Stimulated activated CD4-positive, alpha-beta T cell treated with anti-CD3 and anti-CD28 coated beads, Interleukin-2, amount 100 ng/mL, for 4 hours (primary cell): ENCODE measurements at places on chromosomes 6 and 20.

DNA sequence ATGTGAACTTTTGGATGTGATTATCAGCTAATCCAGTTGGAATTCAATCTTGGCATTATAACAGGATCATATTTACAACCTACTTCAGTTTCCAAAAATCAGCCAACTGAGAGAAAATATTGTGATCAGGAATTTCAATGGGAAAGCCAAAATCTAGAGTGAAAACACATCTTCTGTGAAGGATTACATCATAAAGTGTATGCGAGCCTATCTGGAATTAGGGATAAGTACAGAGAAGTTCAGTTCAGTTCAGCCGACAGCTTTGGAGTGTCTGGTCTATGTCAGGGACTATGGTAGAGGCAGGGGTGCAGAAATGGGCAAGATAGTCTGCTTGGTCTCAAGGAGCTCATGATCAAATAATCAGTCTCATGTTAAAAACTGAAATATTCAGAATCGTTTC is 12.3 kb upstream of the PRIM2 start:
- no peak for DNase-seq

DNA sequence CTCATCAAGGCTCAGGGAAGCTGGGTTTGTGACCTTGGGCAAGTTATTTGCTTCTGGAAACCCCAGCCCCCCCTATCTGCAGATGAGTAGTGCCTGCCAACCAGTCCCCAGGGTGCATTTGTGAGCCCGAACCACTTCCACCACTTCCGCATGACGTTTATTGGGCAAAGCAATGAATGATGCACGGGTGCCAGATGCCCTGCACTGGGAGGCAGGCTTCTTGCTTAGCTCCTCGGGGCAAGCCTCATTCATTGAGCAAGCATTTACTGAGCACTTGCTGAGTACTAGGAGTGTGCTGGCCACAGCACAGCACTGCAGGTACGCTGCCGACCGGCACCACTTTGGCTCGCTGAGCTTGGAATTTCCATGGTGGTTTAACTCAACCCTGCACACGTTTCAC is 60.2 kb downstream of the GNAS-AS1 start:
- DNase-seq = no peak

DNA sequence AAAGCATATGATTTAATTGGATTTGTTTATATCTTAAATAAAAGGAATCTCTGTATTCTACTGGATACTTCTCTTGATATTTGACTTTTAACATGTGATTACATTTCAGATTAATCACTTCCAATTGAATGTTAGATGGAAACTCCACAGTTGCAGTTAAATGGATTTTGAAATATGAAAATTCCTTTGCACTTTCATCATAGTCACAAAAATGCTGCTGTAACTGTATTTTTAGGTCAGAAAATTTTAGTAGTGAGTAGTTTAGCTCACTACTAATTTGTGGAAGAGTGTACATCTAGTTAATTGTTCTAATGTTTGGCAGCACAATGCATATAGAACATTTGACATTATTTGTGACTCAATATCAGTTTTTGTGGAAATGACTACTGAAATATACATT is 26.8 kb downstream of the PTCHD4 start:
- DNase-seq = no peak

GRCh38 chr6:15037253-15037652 is 208.6 kb upstream of the JARID2 start:
- no peak for DNase-seq

GRCh38 chr6:15620611-15621010 is 42.2 kb downstream of the DTNBP1 start:
- no peak for DNase-seq

GRCh38 chr6:147067184-147067583 is 137.0 kb upstream of the STXBP5 start:
- no peak for DNase-seq

GRCh38 chr20:10584371-10584770 is 89.4 kb downstream of the JAG1 start:
- DNase-seq = no peak

- no peak for DNase-seq
Observed at GRCh38 chr6:112936504-112936903, 589.4 kb downstream of the RFPL4B start.

- no peak for DNase-seq
Observed at GRCh38 chr6:11525468-11526155, 11.9 kb upstream of the TMEM170B start.

GRCh38 chr6:20744911-20745557 is 210.8 kb downstream of the CDKAL1 start:
- DNase-seq = no peak

GRCh38 chr20:37042986-37043972 is 52.5 kb downstream of the RBL1 start:
- DNase-seq = no peak

GRCh38 chr6:32047084-32047478 is 8.9 kb downstream of the CYP21A2 start:
- no peak for DNase-seq

GRCh38 chr20:22729180-22729579 is 144.8 kb upstream of the FOXA2 start:
- no peak for DNase-seq

- DNase-seq = no peak
Observed at GRCh38 chr6:145547594-145548335, 187.6 kb downstream of the EPM2A start.

DNA sequence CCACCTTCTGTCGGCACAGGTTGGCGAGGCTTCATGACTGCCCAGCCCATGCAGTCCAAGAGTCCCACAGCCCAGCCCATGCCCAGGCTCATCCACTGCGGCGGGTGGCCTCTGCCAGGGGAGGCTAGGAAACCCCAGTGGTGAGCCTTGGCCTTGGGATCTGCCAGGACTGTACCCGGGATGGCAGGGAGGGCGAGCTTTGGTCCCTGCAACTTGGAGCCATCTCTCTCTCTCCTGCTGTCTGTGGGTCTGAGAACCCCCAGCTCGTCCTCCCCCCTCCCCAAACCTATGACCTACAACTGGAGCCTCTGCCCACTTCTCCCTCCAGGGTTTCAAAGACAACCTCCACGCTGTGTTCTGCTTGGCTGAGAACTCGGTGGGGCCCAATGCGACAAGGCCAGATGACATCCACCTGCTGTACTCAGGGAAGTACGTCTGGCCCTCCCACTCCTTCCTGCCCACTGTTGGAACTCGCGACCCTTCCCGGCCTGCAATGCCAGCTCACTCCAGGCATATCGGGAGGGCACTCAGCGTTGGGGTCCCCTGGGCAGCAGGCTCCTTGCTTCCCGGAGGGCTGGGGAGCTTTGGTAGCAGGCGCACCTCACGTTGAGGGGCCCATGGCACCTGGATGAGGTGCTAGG is 19.7 kb downstream of the NPEPL1 start:
- no peak for DNase-seq

GRCh38 chr20:53652090-53652858 is 58.6 kb upstream of the ZNF217 start:
- DNase-seq = no peak

- no peak for DNase-seq
Observed at GRCh38 chr6:82204020-82204419, 43.5 kb downstream of the IBTK start.
